Non-pigmented ciliary epithelial cell (primary cell): ENCODE measurements at places on chromosomes 5 and 9.

- no peak for DNase-seq
These were observed 65.8 kb upstream of the PLPP6 start for GRCh38 chr9:4596165-4596922.

GRCh38 chr5:92459654-92460053 is 1076.5 kb upstream of the ARRDC3 start:
- no peak for DNase-seq

DNA sequence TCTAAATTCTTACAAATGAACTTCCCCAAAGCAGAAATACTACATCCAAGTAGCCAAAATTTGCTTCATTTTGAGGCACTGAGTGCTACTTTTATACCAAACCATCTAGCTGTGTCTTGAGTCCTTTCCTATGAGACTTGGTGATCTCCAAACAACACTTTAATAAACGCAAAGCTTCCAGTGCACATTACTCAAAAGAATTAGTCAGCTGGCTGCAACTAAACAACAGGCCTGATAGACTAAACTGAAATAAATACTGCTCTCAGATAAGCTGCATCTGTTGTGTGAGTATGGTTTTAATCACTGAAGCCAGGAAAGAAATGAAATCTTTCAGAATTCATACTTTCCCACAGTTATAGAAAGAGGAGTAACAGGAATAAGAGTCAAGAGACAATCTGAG is 80.3 kb downstream of the VCAN start:
- no peak for DNase-seq

DNA sequence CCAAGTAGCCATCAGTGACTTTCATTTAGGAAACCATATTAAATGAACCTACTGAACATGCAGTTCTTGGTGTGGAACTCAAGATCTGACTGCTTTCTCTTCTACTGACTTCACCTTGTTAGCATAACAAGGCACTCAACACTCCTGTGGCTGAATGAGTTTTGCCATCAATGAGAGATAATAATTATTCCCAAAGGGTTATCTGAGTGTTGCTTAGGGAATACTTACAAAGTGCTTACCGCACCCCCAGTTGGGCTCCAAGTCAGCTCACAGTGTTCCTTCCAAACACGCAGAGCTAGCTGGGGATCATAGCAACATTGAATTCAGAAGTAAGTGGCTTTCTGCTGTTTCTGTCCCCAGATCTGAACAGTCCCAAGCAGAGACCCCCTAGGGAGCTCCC is 182.9 kb downstream of the SREK1 start:
- no peak for DNase-seq
